Camera-type eye (tissue), 1 donor: ENCODE measurements at places on chromosomes 4 and X. TPM values are rescaled to one million over a fixed set of nuclear protein-coding genes. Genes with fewer than 3 reads are reported as not detected.

The MMAA gene
- total RNA-seq, result 10.3 TPM

The SLC6A8 gene
- 44.7 TPM for total RNA-seq

The RNF113A gene
- 15.6 TPM for total RNA-seq

The ARMCX1 gene
- total RNA-seq, result 73.6 TPM

The ZNF630 gene
- 12.4 TPM for total RNA-seq

The CDX4 gene
- total RNA-seq, result not detected

The AIMP1 gene
- 38.1 TPM for total RNA-seq

The SGMS2 gene
- 34.6 TPM for total RNA-seq

The SPANXD gene
- total RNA-seq, result not detected

The CLRN2 gene
- not detected for total RNA-seq

The FDCSP gene
- total RNA-seq, result not detected

The SYNPO2 gene
- 66.4 TPM for total RNA-seq

The FMR1 gene
- 97.9 TPM for total RNA-seq

The XAGE1A gene
- total RNA-seq, result not detected

The EFHC2 gene
- 4.4 TPM for total RNA-seq

The GAGE12H gene
- total RNA-seq, result not detected

The MAGEA2 gene
- total RNA-seq, result not detected

The CXCL9 gene
- not detected for total RNA-seq

The CCKAR gene
- 1.3 TPM for total RNA-seq

The HTN1 gene
- not detected for total RNA-seq

The SATL1 gene
- 0.82 TPM for total RNA-seq

The HERC6 gene
- total RNA-seq, result 7.9 TPM

The MAGEB17 gene
- total RNA-seq, result not detected

The ARHGAP36 gene
- total RNA-seq, result 2.4 TPM

The LEF1 gene
- 19.6 TPM for total RNA-seq

The CT47C1 gene
- not detected for total RNA-seq

The TRIML2 gene
- total RNA-seq, result not detected

The ADAM29 gene
- total RNA-seq, result 0.16 TPM

The ERAS gene
- total RNA-seq, result not detected

The PDGFRA gene
- total RNA-seq, result 158 TPM

The CYBB gene
- total RNA-seq, result 12.6 TPM

The MGARP gene
- total RNA-seq, result 98.1 TPM

The KCNE5 gene
- 3.9 TPM for total RNA-seq

The ETFDH gene
- total RNA-seq, result 51.9 TPM

The CTSO gene
- 30.5 TPM for total RNA-seq

The DNAAF6 gene
- not detected for total RNA-seq

The ZNF280C gene
- 9.8 TPM for total RNA-seq

The MBNL3 gene
- total RNA-seq, result 14.3 TPM

The PRR32 gene
- total RNA-seq, result 0.60 TPM
